IMR-90 (cell line): ENCODE measurements at places on chromosomes 1 and 21. TPM values are rescaled to one million over a fixed set of nuclear protein-coding genes. Genes with fewer than 3 reads are reported as not detected.

The F13B gene
- not detected in 2 replicates for total RNA-seq

The BRINP2 gene
- not detected in 2 replicates for total RNA-seq

The RGSL1 gene
- not detected in 2 replicates for total RNA-seq

The LEFTY1 gene
- not detected in 2 replicates for total RNA-seq

The KCNT2 gene
- 0.56 and 0.72 TPM in 2 replicates for total RNA-seq

The RAB7B gene
- total RNA-seq: 9.1 and 10.6 TPM in 2 replicates

The ITLN2 gene
- total RNA-seq: not detected in 2 replicates

The OPN3 gene
- 21.1 and 21.9 TPM in 2 replicates for total RNA-seq

The MPL gene
- total RNA-seq: not detected in 2 replicates

The IQCC gene
- 1.9 and 2.2 TPM in 2 replicates for total RNA-seq

The DYNLT5 gene
- total RNA-seq: 0.18 and 0.28 TPM in 2 replicates

The TMEM200B gene
- total RNA-seq: 4.2 and 4.8 TPM in 2 replicates

The CFHR3 gene
- not detected in 2 replicates for total RNA-seq

The ARHGEF16 gene
- total RNA-seq: 0.18 TPM in 1 of 2 replicates, not detected in the other

The PLA2G2F gene
- not detected in 2 replicates for total RNA-seq

The SH2D1B gene
- total RNA-seq: 0.18 TPM in 1 of 2 replicates, not detected in the other

The KTI12 gene
- total RNA-seq: 13.1 and 15.2 TPM in 2 replicates

The ZNF683 gene
- not detected in 2 replicates for total RNA-seq

The OR2T29 gene
- total RNA-seq: not detected in 2 replicates

The CREG1 gene
- total RNA-seq: 2.9 and 3.3 TPM in 2 replicates

The FOXD3 gene
- not detected in 2 replicates for total RNA-seq

The MTARC1 gene
- 0.18 and 0.28 TPM in 2 replicates for total RNA-seq

The MYOG gene
- total RNA-seq: not detected in 2 replicates

The HSD11B1 gene
- 0.28 and 0.72 TPM in 2 replicates for total RNA-seq

The CELA2A gene
- total RNA-seq: not detected in 2 replicates

The VANGL2 gene
- total RNA-seq: 0.28 and 0.36 TPM in 2 replicates

The NOL9 gene
- total RNA-seq: 19.2 and 21.4 TPM in 2 replicates

The IVL gene
- not detected in 2 replicates for total RNA-seq

The TRIM58 gene
- 0.54 and 1.1 TPM in 2 replicates for total RNA-seq

The GNAT2 gene
- 0.28 and 0.36 TPM in 2 replicates for total RNA-seq

The ITPKB gene
- total RNA-seq: 0.72 and 0.83 TPM in 2 replicates

The C1orf185 gene
- not detected in 2 replicates for total RNA-seq

The RNU5D-1 gene
- total RNA-seq: not detected in 2 replicates

The NEGR1 gene
- total RNA-seq: 9.1 and 13.1 TPM in 2 replicates

The TAL1 gene
- not detected in 2 replicates for total RNA-seq

The ADGRL2 gene
- total RNA-seq: 36.9 and 42.7 TPM in 2 replicates

The TMEM240 gene
- total RNA-seq: 1.1 and 1.6 TPM in 2 replicates

The TOR1AIP2 gene
- 85.0 and 109 TPM in 2 replicates for total RNA-seq

The C1orf210 gene
- total RNA-seq: not detected in 2 replicates
